ENCODE measurements at places on chromosomes 1 and 21.

DNA sequence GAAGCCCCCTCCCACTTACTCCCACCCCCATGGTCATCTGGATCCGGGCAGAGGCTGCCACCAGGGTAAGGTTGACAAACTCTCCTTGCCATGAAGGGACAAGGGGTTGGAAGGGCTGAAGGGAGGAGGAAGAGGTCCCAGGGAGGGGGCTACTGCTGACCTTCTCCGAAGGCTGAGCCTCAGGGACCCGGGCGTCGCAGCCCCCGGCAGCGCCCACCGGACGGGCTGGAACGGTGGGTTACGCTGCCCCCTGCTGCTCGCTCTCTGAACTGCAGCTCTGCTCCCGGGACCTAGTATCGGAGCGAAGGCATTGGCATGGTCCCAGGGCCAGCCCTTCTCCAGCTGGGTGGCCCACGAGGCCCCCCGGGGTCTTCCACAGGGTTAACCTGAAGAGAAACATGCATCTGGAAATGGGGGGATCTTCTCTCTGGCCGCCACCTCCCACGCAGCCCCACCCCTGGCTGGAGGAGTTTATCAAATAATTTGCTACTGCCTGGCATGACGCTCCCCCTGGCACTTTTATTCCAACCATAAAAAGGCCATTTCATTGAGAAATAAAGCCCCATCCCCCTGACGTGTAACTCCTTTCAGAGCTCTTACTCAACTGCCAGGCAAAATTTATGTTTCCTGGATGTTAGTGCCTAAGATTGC, 70.4 kb upstream of the TARDBP start:
- DNase-seq = peak; percentile 57

GRCh38 chr21:35134309-35134708, 85.2 kb upstream of the RUNX1 start:
- DNase-seq = no peak

- no peak for DNase-seq
Observed at GRCh38 chr1:99185196-99185595, 79.1 kb upstream of the PLPPR4 start.

GRCh38 chr1:65948609-65949229, 156.0 kb downstream of the PDE4B start:
- DNase-seq = no peak

GRCh38 chr21:35119501-35120047, 70.5 kb upstream of the RUNX1 start:
- no peak for DNase-seq

DNA sequence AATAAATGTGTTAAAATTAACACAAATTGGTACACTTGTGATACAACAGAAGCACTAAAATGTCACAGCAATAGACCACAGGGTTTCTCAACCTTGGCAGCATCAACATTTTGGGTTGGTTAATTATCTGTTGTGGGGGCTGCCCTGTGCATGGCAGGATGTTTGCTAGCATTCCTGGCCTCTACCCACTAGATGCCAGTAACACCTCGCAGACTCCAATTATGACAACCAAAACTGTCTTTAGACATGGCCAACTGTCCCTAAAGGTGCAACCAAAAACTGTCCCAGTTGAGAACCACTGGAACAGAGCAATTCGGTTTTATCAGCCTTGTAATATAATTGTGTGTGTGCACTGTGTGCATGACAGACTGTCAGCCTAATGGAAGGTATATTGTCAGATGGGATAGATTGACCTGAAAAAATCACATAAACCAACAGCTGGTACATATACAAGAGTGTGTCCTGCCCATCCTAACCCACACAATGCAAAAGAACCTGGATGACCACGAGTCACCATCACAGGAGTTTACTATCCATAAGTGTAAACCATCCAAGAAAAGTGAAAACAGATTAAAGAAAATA, 13.5 kb upstream of the ERG start:
- DNase-seq = no peak

- DNase-seq = no peak
Observed at GRCh38 chr1:237712082-237712481, 178.6 kb downstream of the ZP4 start.

- DNase-seq = no peak
Observed at GRCh38 chr1:86375688-86376087, 20.4 kb downstream of the ODF2L start.

- no peak for DNase-seq
Observed at GRCh38 chr1:9441451-9442133, 97.7 kb upstream of the SLC25A33 start.

DNA sequence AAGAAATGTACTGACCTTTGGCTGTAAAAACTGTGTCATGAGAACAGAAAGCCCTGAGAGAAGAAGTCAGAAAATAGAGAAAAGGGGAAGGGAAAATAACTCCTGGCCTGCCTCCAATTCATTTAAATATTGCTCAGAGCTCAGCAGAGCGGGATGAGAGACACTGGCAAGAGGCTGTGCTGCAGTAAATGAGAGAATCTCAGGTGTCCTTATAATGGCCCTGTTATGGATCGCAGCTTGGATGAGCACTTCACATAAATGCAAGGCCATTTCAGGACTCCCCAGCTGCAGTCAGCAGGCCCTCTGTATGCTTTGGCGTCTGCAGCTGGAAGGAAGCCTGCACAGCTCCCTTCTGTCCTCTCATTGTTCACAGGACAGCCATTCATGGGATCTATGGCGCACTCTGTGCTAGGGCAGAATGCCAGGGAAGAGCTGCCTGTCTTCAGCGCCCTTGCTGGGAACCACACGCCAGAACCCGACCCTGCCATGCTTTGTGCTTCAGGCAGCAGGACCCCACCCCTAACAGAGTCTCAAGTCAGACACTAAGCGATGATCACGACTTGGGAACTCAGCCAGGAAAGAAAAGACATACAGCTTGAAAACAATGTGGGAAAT, 20.7 kb upstream of the ABCB10 start:
- DNase-seq = no peak
